ENCODE measurements at places on chromosomes 6 and 20. TPM values are rescaled to one million over a fixed set of nuclear protein-coding genes. Genes with fewer than 3 reads are reported as not detected.

The AKAP12 gene
- 2.5 TPM for polyA plus RNA-seq

The TTK gene
- polyA plus RNA-seq, result 0.14 TPM

The SIM1 gene
- polyA plus RNA-seq, result 0.76 TPM

The RANBP9 gene
- polyA plus RNA-seq, result 37.3 TPM

The PHACTR3 gene
- polyA plus RNA-seq, result 0.46 TPM

The GJA10 gene
- not detected for polyA plus RNA-seq

The NKX2-4 gene
- not detected for polyA plus RNA-seq

The NOTCH4 gene
- 9.7 TPM for polyA plus RNA-seq

The AK9 gene
- 2.0 TPM for polyA plus RNA-seq

The ZMYND8 gene
- polyA plus RNA-seq, result 9.5 TPM

The SASH1 gene
- 6.1 TPM for polyA plus RNA-seq

The TNNC2 gene
- polyA plus RNA-seq, result 9,192 TPM

- no peak for DNase-seq
Measured at GRCh38 chr6:110687326-110687725, 127.9 kb downstream of the CDK19 start.

GRCh38 chr6:160293844-160294243 lies 35.2 kb upstream of the SLC22A2 start:
- no peak for DNase-seq

DNA sequence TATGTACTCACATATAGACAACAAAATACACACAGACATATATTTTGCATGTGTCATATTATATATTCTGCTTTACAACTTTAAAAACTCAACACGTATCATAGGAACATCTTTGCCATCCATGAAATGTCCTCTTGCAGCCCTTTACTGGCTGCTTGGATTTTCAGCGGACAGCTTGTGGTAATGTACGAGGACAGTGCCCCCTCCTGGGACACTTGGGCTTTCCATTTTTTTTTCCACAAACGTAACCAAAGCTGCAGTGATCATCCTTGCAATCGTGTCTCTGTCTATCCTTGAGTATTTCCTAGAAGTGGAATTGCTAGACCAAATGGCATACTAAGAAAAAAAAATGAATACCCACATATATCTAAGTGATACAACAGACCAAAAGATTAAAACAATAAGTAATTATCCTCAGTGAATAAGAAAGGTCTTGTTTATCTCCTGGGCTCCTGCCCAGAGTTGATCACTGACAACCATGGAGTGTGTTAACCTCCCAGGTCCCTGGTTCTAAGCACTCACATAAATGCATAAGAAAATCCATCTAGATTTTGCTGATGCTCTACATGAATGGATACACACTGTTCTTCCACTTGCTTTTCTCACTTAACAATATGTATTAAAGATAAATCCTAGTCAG lies 18.1 kb downstream of the BPI start:
- no peak for DNase-seq

DNA sequence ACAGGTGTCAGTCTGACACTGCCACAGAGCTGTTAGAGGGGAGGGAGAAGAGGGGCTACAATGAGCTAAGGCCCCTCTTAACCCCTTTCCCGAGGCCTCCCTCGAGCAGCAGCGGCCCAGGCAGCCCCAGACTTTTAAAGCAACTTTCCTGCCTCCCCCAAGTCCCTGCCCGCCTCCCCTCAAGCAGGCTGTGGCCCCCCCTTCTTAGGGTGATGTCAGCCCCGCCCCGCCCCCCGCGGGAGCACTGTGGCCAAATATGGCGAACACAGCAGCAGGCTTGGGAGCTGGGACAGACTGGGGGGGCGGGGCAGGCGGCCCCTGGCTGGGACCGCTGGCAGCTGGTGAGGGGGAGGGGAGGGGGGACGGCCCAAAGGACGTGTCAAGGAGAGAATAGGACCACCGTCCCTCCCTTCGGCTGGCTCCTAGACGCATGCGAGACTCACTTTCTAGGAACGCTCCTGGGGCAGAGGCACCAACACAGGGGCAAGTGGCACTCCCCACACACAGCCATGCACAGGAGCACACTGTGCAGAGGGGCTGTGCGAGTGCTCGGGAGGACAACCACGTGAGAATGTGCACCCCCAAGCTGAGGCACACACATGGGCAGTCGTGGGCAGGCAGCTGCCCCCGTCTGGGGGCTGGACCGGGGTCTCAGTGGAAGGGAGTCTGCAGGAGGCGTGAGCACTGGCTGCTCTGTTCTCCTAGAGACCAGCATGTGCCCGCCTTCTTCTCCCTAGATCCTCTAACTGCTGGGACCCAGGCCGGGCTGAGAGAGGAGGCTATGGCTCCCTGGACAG lies 6.7 kb downstream of the TEAD3 start:
- peak; percentile 79 for DNase-seq

DNA sequence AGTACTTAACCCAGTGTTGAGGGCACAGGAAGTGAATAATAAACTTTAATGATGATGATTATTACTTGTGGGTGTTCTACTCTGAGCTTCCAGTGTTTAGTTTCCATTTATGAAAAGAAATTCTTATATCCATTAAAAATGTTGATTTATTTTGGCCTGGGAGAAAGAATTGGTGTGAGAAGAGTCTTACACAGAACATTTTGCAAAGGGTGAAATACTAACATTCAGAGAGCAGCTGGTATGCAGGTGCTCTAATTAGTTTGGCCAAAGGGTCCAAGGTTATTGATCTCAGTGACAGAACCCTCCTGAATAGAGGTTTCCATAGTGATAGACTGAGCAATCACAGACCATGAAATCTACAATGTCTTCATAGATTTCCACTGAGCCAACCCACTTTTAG lies 4.4 kb downstream of the OSER1 start:
- no peak for DNase-seq

- DNase-seq, result no peak
Measured at GRCh38 chr6:44837255-44837654, 449.7 kb downstream of the CDC5L start.

GRCh38 chr6:12576389-12576788 lies 140.2 kb upstream of the PHACTR1 start:
- DNase-seq, result no peak

DNA sequence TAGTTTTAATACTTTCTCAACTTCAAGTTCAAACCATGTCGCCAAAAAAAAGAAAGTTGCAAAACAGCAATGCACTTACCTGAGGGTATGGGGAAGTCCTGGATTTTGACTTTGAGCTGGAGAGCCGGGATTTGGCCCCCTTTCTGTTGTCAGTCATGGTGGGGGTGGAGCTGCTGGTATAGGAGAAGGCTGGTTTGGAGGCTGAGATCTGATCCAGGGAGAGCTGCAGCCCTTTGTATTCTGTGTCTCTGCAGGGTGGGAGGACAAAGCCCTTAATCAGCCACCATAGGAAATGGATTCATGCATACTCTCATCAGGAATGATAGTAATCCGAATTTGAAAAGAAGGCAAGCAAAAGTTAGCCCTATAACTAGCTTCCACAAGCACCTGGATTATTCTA lies 44.0 kb downstream of the SIM1 start:
- no peak for DNase-seq

- no peak for DNase-seq
Measured at GRCh38 chr6:88539295-88539764, 373.2 kb upstream of the CNR1 start.

- no peak for DNase-seq
Measured at GRCh38 chr6:38631186-38631783, 8.4 kb downstream of the BTBD9 start.

DNA sequence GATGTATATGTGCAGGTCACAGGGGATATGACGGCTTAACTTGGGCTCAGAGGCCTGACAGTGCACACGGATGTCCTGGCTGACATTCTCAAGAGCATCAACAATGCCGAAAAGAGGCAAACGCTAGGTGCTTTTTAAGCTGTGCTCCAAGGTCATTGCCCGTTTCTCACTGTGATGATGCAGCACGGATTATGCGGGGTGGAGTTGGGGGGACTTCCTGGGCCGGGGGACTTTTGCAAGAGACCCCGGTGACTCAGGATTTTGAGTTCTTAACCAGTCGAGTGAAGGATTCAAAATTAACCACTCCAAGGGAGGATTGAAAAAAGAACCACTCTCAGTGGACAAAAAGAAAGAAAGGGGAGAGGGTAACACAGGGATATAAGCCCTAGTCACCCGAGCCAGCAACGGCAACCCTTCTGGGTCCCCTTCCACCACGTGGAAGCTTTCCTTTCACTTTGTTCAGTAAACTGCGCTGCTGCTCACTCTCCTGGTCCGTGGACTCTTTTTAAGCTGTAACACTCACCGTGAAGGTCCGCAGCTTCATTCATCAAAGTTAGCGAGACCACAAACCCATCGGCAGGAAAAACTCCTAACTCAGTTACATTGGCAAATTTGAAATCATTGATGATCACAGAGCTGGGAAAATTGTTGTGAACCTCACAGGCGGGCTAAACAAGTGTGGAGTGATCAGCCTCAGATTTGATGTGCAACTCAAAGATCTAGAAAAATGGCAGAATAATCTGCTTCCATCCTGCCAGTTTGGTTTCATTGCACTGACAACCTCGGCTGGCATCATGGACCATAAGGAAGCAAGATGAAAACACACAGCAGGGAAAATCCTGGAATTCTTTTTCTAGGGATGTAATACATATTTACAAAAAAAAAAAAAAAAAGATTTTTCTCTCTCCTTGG lies 199.3 kb downstream of the ARID1B start:
- DNase-seq, result no peak

DNA sequence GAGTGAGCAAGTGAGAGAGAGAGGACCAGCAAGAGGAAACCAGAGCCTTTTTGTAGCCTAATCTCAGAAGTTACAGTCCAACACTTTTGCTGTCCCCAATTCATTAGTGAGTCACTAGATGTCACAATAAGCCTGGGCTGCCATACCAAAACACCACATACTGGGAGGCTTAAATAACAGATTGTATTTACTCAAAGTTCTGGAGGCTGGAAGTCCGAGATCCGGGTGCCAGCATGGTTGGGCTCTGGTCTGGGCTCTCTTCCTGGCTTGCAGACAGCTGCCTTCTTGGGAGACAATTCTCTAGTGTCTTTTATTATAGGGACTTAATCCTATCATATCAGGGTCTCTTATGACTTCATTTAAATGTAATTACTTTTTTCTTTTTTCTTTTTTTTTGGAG lies 50.7 kb upstream of the FERMT1 start:
- DNase-seq, result no peak

DNA sequence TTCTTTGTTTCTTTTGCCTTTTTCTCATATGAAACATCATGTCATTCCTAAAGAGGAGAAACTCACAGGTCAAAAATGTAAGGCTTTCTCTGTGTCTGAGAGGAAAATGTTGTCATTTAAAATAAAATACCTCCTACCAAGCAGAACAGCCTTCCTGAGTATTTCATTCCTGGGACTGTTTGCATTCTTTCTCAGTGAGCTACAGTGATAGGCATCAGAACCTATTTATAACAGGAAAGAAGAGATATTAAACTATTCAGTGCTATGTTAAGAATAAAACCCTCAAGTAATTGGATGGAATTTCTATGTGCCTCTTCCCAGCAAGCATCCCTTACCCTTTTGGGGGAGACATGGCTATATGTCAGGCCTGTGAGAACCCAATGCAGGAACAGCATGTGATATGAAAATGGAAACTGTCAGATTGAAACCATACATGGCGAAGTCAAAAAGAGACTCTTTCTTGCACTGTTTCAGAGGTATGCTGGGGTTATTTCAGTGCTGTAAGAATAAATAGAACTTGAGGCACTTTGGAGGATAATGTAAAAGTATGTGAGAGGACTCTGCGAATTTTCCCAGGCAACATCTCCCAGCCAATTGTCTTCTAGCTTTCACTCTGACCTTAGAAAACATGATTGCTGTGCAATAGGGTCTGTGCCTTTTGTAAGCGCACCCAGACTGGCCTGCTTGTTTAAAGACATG lies 133.8 kb upstream of the CCN2 start:
- no peak for DNase-seq

DNA sequence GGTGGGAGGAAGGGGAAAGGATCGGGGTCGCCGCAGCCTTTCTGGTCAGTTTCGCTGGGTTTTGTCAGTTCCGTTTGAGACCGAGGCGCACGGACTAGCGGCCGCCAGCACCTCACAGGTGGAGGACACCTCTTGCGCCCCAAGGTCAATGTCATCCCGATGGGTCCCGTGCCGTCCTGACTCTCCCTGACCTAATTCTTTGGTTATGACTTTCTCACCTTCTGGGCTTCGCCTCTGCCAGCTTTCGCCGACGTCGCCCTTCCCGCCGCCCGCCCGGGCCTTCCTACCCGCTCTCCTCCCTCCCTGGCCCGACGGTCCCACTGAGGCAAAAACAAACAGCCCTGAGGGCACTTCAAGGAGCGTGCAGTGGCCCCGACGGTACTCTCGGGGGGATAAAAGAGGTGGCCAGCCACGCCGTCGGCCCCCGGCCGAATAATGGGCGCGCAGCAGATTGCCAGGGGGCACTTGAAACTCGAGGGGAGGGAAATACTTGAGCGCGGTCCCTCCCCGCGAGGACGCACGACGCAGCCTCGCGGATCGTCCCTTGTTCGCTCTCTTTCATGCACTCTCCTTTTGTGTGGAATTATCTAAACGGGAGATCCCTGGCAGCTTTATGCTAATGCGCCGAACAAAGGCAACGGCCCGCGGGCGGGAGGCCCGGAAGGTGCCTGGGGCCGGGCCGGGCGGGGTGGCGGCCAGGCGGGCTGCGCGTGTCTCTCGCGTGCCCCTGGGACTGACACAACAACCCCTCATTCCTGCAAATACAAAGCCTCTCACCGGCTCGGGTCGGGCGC lies 3.9 kb upstream of the INSM1 start:
- DNase-seq, result no peak

GRCh38 chr6:33798343-33798848 lies 5.4 kb downstream of the MLN start:
- DNase-seq, result no peak

DNA sequence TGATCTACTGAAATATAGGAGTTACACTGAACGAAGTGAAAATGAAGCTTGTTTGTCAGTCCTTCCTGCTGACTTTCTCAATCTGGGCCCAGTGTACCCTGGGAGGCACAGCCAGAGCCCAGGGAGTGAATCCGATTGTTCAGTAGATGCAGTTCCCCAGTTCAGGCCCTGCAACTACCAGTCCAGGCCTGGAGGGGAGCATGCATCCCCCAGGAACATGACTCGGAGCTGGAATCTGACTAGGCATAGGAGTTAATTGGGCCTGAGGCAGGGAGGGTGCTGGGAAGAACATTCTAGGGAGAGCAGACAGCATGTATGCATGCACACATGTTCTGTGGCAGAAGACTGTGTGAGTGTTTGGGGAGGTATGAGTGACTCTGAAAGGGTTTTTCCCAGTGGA lies 42.1 kb downstream of the PHACTR3 start:
- DNase-seq, result no peak

DNA sequence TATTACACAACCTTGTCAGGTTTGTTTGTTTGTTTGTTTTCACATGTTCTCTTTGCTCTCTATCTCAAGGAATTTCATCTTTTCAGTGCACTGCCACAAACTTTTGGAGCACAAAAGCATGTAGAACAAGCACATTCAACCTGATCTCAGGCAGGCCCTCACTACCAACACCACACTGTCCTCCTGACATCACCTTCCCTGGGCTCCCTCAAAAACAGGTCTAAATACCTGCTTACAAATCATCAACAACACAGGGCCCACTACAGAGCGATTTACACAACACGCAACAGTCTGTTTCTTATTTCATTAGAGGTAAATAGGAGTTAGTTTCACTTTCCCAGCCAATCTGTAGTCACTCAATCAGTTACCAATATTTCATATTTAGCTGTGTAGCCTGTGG lies 241.4 kb downstream of the EPHA7 start:
- DNase-seq, result no peak

- DNase-seq, result no peak
Measured at GRCh38 chr20:46400253-46400652, 6.2 kb downstream of the ELMO2 start.

GRCh38 chr20:25470045-25470444 lies 62.6 kb downstream of the GINS1 start:
- DNase-seq, result no peak

GRCh38 chr6:7390226-7390878 lies 744 bp downstream of the RIOK1 start:
- no peak for DNase-seq
